ENCODE measurements at places on chromosomes 1 and 21.

GRCh38 chr1:94011709-94012595 is 102.7 kb upstream of the GCLM start:
- no peak for DNase-seq

- no peak for DNase-seq
These were observed 50.5 kb upstream of the SLFNL1 start for GRCh38 chr1:41072051-41072450.

- DNase-seq = no peak
These were observed 75.0 kb upstream of the DPT start for GRCh38 chr1:168803806-168804510.

GRCh38 chr1:153231785-153232184 is 14.4 kb downstream of the PRR9 start:
- no peak for DNase-seq

GRCh38 chr1:85617633-85618100 is 37.1 kb downstream of the CCN1 start:
- no peak for DNase-seq

GRCh38 chr21:34093083-34093482 is 19.7 kb downstream of the MRPS6 start:
- no peak for DNase-seq

DNA sequence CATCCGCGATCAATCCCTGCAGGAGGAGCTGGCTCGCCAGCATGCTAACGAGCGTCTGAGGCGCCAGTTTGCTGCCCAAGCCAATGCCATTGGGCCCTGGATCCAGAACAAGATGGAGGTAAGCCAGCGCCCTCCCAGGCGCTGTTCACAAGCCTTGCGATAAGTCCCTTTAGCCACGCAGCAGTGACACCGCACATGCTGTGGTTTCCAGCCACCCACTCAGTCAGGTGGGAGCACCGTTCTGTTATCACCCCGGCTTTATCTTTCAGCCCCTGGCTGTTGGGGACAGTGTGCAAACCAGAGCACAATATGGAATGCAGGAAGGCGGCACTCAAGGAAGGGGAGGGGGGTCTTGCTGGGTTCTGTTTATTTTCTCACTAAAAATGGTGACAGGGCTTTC is 41.1 kb upstream of the MTR start:
- DNase-seq = no peak

GRCh38 chr1:61980561-61980960 is 214.1 kb upstream of the L1TD1 start:
- DNase-seq = no peak

- no peak for DNase-seq
These were observed 13.6 kb downstream of the GRIK3 start for GRCh38 chr1:37020653-37021277.

DNA sequence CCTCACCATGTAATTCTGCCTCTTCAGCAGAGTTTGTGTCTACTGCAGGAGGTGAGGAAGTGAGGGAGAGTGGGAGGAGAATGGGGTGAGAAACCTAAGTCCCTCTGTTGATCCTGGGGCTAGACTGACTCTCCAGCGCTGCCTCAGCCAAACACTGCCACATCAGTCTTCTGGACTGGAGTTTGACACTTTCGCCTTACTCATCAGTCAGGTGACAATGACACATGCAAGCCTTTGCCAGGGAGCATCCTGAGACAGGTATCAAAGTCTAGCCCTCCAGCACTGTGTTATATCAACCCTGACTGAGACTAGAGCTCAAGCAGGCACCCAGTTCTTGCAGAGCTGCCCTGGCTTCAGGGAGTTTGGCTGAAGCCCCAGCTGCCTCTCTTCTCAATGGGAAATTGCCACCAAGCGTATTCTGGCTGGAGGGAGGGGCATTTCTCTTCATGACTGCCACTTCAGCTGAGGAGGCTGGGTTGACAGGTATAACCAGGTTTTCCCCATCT is 33.3 kb upstream of the SUCO start:
- no peak for DNase-seq

- DNase-seq = no peak
These were observed 61.2 kb downstream of the NUP210L start for GRCh38 chr1:154093699-154094098.

DNA sequence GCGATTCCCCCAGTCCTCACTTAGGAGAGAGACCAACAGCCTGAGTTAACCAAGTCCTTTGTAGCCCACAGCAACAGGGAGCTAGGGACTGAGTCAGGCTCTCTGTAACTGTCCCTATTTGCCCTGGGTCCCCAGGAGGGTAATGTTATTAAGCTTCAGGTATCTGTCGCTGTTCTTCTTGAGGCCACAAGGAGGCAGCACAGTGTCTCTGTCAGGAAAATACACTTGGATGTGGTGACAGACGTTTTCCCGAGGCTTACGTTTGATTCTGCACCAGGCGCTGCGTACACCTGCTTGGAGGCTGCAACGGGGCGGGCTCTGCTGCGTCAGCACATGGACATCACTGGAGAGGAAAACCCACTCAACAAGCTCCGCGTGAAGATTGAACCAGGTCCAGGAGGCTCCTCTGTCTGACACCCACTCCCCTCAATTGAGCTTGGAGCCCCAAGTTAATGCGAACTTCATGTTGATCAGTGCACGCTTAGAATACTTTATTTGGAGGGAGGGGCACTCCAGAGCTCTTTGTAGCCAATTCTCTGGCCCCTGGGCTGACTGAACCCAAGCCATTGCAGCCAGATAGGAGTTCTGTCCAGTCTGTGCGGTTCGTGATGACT is 10.7 kb upstream of the ELF3 start:
- no peak for DNase-seq

GRCh38 chr1:47709019-47709871 is 271.4 kb downstream of the FOXD2 start:
- no peak for DNase-seq

- no peak for DNase-seq
These were observed 2.9 kb downstream of the QSOX1 start for GRCh38 chr1:180157576-180158057.

DNA sequence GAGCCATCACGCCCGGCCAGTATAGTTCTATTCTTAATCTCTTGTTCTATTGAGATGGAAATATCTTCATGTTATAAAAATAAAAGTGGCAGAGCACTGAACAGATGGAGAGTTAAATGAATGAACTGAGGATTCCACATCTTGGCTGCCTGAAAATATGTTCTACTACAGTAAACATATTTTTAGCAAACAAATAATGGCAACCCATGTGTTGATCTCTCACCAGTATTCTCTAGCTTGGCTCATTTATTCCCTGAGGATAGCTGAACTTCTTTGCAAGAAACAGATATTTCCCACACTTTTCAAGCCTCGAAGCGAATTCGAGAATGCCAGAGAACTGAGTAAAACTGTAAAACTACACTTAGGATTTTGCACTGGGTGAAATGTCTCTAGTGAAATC is 58.9 kb downstream of the DIRAS3 start:
- DNase-seq = no peak

GRCh38 chr21:44755227-44755626 is 43.9 kb upstream of the TSPEAR start:
- no peak for DNase-seq

DNA sequence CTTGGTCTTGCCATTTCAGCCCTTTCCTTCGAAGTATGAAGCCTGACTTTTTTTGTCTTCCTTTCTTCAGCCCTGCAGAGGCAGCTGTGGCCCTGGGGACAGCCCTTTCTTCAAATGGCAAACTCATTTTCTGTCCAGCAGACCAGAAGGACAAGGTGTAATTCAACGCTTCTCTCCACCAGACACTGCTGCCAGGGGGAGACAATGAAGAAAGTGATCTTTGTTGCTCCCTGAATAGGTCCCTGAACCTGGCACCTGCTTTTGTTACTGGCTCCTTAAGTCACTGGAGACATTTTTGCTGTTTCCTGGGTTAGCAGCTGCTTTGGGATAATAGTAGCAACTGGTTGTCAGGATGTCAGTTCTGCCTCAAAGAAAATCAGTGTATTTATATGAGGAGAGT is 50.8 kb upstream of the MACF1 start:
- DNase-seq = no peak

GRCh38 chr1:164563721-164564360 is 4.9 kb downstream of the PBX1 start:
- DNase-seq = no peak

DNA sequence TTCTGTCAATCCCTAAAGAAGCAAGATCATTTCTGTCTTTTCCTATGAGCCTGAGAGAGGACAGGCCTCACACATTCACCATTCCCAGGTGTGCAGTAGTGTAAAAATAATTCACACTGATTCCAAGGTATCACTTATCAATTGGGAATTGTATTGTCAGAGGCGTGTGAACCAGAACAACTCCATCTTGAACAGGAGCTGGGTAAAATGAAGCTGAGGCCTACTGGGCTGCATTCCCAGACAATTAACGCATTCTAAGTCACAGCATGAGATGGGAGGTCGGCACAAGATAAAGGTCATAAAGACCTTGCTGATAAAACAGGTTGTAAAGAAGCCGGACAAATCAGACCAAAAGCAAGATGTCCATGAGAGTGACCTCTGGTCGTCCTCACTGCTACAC is 239.2 kb downstream of the SMYD3 start:
- no peak for DNase-seq

GRCh38 chr1:12594966-12595756 is 22.8 kb downstream of the DHRS3 start:
- DNase-seq = no peak

- DNase-seq = no peak
These were observed 27.7 kb downstream of the PPP1R12B start for GRCh38 chr1:202376247-202376646.

DNA sequence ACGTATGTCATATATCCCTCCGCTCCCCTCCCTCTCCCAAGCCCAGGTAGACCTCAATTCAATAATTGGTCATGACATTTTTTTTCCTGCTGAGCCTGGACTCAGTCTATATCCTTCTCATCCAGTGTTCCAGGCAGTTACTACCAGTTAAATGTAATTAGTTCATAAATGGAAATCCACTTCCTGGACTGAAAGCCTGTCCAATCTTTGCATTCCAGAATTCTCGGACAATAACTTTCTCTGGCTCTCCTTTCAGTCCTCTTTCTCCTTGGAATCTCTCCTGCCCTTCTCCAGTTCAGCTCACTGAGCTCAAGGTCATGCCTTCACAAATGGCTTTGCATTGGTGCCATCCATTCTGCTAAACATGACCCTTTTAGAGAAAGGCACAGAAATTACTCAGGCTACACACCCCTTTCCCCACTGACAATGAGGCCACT is 34.8 kb downstream of the VWA5B1 start:
- DNase-seq = no peak

DNA sequence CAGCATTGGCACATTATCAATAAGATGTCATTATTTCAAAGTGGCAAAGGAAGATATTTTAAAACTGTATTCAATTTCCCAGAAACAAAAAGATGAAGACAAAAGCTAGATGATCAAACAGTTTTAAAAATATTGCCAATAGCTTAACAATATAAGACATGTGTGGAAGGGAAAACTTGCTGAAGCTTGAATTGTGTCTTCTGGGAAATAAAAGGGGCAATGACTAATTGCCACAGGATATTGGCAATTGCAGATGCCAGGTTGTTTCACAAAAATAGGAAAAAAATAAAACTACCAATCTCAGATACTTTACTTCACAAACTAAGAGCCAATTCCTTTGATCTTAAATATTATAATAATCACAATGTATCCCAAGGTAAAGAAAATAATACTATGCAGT is 679.8 kb upstream of the ADAMTS5 start:
- no peak for DNase-seq

- DNase-seq = no peak
These were observed at the start of gene HTR1D for GRCh38 chr1:23217421-23218115. TSS of gene HTR1D (minus strand) at chr1:23217502. CDS start at chr1:23194219, 23,283 bp downstream.

GRCh38 chr1:183914276-183914675 is 109.4 kb downstream of the RGL1 start:
- DNase-seq = no peak

DNA sequence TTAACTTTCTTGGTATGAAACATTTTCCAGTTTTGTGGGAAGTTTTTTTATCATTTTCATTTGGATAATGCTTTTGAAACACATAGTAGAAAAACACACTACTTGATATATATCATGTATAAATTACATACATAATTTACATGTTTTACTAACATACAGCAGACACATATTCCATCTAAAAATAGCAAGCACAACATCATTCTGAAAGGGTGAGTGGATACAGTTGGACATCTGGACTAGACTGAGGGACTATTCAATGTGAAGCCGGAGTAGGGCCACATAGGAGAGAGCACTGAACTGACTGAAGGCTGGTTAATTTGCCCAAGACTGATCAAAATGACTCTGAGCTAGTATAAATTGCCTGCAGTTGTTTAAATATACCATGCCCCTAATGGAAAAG is 11.7 kb downstream of the CDKN2C start:
- DNase-seq = no peak

- no peak for DNase-seq
These were observed 9.2 kb upstream of the TFF1 start for GRCh38 chr21:42375506-42375905.

- no peak for DNase-seq
These were observed 49.8 kb downstream of the TPR start for GRCh38 chr1:186325239-186325638.

DNA sequence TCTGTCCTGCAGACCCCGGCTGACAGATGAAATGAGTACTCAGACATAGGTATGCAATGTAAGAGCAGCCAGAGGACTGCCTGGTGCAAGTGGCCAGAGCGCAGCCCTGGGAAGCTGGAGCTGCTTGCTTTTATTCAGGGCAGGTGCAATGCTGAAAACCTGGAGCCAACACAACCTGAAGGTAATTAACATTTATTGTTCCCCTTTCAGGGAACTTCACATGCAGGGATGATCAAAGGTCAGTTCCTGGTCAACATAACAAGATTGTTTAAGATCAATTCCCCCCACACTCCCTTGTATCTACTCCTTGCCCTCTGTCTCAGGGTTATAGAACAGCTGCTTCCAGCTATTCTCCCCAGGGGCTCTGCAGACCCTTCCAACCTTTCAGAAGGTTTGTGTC is 48.7 kb upstream of the PRELP start:
- DNase-seq = no peak

GRCh38 chr1:17752356-17752755 is 2.8 kb upstream of the ACTL8 start:
- DNase-seq = no peak

DNA sequence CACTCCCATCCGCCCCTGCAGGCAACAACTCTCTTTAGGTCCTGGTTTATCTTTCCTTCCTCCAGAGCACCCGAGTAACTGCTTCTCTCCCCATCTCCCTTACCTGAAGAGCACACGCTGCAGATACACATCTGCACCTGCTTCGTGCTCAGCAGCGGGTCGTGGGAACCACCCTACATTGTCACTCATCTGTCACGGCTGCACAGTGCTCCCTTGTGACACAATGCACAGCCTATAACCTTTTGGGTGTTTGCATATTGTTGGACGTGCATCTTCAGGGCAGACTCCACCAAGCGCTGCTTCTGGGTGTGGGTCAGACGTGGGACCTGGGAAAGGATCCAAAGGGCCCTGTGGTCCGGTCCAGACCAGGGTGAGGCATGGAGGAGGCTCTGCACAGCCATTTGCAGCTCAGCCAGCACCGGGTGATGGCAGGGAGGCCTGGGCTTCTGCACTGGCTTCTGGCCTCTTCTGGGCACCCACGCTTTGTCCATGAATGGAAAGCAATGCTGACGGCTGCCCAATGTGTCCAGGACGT is 42.5 kb downstream of the WDR4 start:
- no peak for DNase-seq

GRCh38 chr1:187079330-187079729 is 250.6 kb downstream of the PLA2G4A start:
- no peak for DNase-seq

GRCh38 chr21:27240839-27241238 is 274.0 kb upstream of the ADAMTS5 start:
- DNase-seq = no peak

All from stimulated activated CD8-positive, alpha-beta memory T cell treated with anti-CD3 and anti-CD28 coated beads, Interleukin-2, amount 100 ng/mL, for 1 hour (primary cell).